CD4-positive, alpha-beta T cell treated with Interleukin-17A for 4 hours (primary cell): ENCODE measurements at places on chromosomes 7 and 10.

- no peak for DNase-seq
These were observed 127.7 kb downstream of the ELMO1 start for GRCh38 chr7:37320848-37321468.

DNA sequence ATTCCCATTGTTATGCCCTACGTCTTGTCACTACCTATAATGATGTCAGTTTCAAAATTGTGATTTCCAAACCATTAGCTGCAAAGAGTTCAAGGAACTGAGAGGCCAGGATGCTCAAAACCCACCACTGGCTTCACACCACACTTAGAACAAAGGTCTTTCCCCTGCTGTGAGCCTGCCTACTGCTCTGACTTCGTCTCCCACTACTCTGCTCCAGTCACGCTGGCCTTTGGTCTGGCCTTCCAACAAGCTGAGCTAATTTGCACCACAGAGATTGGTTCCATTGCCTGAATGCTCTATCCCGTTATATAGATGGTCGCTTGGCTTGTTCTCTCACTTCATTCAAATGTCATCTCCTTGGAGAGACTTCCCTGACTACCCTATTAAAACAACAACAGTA is 572.1 kb upstream of the GALNT17 start:
- DNase-seq, result no peak

DNA sequence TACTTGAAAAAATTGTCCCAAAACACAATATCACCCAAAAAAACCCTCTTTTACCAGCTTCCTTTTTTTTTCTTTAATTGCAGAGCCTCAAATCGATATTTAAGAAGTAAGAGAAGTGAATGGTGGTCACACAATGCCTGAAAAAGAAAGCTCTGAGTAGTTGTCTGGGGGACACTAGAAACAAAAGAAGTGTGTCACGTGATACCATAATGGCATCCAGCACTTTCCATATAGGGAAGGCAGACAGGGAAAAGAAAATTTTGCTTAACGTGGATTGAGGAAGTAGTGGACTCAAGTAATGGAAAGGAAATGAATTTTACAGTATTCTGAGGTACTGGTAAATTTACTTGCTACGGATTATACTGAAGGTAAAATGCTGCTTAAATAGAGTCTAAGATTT is 765.9 kb upstream of the C7orf33 start:
- DNase-seq, result no peak

DNA sequence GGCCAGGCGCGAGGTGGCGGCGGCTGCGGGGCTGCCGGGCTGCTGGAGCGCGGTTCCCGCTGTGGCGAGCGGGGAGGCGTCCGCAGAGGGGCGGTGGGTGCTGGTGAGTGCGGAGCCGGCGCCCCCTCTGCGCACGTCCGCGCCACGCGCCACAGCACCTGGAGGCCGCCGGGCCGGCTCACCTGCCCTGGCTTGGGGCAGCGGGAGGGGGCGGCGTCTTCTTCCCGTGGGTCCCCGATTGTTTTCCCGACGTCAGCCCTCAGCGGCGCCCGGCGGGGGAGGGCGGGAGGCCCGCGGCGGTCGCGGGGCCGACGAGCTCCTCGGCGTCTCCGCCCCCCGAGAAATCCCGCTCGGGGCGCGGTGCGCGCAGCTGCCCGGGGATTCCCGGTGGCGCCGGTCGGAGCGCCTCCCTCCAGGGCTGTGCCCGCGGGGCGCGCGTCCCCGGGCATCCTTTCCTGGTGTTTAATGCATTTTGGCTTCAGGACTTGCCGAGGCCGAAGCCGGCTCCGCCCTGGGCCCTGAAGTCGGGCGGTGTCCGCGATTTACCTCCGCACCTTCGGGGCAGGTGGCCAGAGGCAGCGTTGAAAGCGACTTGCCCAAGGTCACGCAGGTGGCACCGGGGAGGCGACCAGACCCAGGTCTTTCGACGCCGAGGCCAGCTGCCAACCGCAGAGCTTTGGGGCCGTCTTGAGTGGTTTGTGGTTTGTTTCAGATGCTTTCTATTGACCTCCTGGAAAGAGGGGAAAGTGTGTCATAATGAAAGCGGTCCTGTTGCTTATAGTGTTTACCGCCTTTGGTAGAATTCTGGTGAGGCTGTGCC is 561 bp downstream of the PLEKHA1 start:
- DNase-seq, result peak; percentile 69

- DNase-seq, result no peak
These were observed 567.3 kb downstream of the KCNMA1 start for GRCh38 chr10:77070346-77070745.

- DNase-seq, result no peak
These were observed 170.4 kb downstream of the WNT2 start for GRCh38 chr7:117152213-117153007.

DNA sequence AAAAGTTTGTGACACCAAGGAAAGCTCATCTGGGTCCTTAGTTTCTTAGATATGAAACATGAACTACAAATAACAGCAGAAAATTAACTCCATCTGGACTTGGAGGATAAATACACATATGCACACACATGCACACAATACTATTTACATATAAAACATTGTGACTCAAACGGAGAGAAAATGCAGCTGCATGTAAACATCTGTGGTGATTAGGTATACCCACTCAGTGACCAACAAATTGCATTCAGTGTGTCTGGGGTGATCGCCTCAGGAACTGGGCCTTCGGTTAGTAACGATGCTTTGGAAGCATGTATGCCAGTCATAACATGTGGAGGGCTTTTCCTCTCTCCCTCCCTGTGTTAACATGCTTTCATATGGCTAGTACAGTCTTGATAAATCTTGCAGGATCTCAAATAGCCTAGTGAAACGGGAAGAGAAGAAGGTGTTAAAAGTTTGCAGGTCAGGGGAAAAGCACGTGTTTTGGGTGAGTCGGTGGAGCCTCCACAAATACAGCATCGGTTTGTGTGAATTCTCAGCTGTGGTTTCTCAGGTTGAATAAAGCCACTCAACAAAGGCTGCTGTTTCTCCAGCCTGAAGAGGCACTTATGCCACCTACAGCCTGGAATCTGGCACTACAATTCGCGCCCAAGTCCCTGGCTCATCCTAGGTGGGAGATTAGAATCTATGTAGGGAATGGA is 8.7 kb upstream of the GLRX3 start:
- DNase-seq, result peak; percentile 62

DNA sequence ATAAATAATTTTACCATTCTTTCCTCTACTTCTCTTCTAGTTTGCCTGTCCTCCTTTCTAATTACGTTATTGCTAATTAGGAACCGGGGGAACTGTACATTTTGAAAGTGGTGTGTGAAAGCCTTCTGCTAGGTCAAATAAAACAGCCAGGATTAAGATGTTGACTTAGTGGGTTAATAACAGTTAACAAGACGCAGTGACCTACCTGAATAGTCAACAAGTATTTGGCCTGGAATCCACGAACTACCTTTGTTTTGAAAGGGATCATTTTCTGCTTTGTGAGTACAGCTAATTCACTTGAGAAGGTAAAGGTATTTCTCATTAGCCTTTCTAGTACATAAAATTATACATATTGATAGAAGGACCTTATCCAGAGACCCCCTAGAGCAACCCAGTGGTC is 139.9 kb downstream of the COL28A1 start:
- DNase-seq, result no peak
